ENCODE measurements at places on chromosomes 11 and 22. TPM values are rescaled to one million over a fixed set of nuclear protein-coding genes. Genes with fewer than 3 reads are reported as not detected.

DNA sequence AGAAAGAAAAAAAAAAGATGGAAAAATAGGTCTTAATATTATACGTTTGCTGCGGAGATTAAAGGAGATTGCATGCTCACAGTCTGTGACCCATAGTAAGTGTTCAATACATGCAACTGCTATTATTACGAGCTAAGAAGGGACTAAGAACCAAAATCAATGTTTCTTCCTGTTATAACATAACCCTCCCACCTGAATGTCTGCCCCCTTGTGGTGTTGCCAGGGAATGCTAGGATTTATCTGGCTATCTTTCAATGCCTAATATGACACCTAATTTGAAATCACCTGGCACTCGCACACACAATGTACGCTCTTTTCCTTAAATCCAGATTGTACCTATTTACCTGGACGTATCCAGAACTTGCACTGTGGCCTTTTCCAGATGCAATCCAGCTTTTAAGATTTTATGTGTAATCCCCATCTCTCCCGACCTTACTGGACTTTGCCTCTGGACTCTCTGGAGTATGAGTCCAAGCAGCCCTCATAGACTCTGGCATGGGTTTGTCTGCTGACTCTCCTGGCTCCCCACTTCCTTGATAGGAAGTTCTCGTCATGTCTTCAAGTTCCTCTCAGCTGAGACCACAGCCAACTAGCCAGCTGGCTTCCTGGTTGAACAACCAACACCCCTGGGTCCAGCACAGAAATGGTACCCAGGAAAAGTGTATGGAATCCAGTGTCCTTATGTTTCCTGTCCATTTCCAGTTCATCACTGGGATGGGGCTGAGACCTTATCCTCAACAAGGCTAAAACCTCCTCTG is 151.5 kb downstream of the CCDC34 start:
- DNase-seq, result no peak

DNA sequence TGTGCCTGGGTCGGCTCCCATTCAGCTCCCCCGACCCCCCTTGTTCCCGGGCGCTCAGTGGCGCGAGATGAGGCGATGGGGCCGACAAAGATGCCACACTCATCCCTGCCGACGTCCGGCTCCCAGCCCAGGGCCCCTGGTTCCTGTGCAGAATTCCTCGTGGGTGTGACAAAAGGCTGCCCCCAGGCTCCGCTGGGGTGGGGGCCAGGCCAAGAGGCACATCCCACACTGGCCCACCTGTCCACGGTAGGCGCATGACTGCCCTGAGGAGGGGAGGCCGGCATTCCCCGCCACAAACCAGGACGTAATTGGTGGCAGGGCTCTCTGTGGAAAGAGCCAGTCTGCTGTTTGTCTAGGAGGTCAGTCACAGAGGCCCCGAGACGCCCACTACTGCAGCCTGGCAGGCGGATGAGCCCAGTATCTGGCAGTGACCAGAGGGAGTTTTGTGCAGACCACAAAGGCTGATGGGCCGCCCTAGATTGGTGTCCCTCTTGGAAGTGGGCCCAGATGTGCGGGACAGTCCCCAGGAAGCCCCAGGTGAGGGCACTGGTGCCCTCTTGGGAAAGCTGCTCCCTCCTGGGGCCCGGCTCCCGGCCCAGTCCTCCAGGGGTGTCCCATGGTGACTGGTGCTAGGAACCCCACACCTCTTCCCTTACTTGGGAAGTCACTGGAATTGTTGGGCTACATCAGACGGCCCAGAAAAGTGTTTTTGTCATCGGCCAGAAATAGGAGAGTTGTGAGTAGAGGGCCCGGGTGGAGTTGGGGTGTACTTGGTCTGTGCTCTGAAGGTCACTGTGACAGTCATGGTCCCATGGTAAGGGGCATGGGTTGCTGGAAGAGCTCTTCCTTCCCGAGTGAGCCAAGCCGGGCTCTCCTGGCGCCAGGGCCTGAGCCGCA is 5.8 kb downstream of the CCND1 start:
- no peak for DNase-seq

DNA sequence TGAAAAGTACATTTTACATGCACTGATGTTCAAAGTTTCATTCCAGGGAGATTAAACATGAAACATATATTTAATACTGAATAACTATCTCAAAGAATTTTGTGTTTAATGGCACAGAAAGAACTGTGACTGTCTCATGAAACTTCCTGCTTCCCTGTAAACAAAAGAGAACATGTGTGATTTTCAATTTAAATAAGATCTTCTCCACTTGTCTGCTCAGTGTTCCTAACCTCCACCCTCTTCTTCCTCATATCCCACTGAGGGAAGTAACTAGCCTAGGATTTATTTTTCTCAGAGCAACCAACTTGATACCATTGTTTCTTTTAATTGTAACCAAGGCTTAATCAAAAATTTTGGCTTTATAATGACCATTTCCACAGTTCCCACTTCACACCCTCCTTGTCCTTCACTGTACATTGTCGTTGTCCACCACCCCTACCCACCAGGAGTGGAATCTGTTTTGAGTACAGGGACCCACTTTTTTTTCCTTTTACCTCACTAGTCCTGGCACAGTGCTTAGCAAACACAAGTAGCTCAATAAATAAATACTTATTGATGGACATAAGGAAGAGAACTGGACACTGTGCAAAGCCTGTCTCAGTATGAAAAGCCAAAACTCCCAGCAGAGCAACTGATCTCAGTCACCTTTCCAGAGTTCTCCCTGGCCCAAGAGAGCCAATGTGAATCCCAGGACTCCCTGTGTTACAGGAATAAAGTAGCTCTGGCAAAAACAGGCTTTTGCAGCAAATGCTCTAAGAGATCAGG is 4.2 kb downstream of the CPSF7 start:
- DNase-seq, result no peak

Gene OR5A1
- not detected for polyA plus RNA-seq

Gene TMPRSS5
- polyA plus RNA-seq, result 1.7 TPM

Gene CHRM4
- polyA plus RNA-seq, result 0.34 TPM

Gene RANGAP1
- 61.2 TPM for polyA plus RNA-seq
